ENCODE measurements at places on chromosomes 11 and 22.
A peak's percentile ranks its signal among the peaks of the same experiment; 100 is the strongest.

- DNase-seq: peak; percentile 66
These were observed at the start of gene AHNAK for GRCh38 chr11:62546244-62546928. Gene AHNAK (minus strand): TSS chr11:62546806. CDS start chr11:62536098, 10,708 bp downstream.

GRCh38 chr22:29917052-29917902 is 34.3 kb downstream of the MTMR3 start:
- no peak for DNase-seq

GRCh38 chr22:46893281-46894020 is 131.0 kb downstream of the TBC1D22A start:
- DNase-seq: no peak

- DNase-seq: peak; percentile 51
These were observed 492 bp downstream of the JHY start for GRCh38 chr11:122882857-122883645.

DNA sequence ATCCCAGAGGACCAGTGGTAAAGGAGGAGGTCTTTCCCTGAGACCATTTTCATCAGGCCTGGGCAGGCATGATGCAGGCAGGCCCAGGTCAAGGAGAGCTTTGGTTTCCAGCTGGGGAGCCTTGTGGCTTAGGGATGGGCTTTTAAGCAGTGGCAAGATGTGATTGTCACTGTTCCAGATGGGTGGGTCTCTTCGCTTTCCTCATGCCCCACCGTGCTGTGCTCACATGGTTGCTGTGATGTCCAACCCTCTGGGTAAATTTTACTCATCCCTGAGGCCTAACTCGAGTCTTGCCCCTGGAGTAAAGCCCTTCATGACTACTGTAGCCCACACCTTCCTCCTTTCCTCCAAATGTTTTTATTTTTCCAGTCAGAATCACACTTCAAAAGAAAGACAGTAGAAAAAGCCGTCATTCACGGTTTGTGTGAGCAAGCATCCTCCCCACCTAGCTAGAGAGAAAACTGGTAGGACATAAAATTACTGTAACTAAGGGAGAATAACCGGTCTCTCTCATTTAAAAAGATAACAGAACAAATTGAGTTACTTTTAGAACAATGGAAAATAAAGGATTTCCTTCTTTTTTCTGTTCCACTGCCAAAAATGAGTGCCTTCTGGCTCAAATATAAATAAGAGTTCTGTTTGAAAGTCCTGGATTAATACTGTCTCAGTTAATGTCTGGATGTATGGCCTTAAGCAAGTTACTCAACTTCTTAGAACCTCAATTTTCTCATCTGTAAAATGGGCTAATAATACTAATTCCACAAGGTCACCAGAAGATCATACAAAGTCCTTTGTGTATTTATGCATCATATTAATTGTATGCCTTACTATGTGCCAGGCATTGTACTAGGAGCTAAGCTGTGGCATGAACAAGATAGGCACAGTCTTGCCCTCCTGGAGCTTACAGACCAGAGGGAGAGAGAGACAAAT is 84.9 kb downstream of the ME3 start:
- DNase-seq: no peak

DNA sequence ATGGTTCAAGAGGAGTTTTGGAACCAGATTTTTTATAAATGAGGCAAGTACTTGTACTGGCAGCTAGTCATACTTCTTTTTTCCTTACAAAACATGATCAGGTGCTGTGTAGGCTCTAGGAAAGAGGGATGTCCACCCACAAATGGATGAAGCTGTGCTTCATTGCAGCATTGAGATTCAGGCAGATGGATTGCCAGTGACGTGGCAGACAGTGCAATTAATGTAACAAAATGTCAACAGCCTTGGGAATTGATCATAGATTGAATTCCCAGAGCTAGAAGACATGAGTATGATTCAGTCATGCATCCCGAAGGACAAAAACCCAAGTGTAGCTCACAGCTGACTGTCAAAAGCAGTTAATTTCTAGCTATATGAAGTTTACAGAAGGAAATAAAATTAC is 99.2 kb upstream of the RASSF10 start:
- no peak for DNase-seq

- peak; percentile 19 for DNase-seq
These were observed 195.9 kb downstream of the CSNK2A3 start for GRCh38 chr11:11157185-11157584.

DNA sequence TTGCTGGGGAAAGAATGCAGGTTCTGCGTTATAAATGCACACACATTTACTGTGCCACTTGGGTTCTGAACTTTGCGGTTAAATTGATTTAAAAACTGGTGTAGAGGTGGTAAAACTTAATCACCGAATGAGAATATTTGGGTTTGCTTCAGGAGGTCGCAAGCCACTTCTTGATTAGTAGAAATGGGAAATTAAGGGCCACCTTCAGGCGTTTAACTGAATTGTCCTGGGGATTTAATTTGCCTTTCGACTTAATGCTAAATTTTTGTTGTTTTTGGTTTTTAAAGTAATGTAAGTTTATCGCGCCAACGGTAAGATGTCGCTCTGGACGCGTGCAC is 459 bp upstream of the NCR3LG1 start:
- no peak for DNase-seq

GRCh38 chr11:134901542-134901941 is 489.5 kb upstream of the B3GAT1 start:
- no peak for DNase-seq

DNA sequence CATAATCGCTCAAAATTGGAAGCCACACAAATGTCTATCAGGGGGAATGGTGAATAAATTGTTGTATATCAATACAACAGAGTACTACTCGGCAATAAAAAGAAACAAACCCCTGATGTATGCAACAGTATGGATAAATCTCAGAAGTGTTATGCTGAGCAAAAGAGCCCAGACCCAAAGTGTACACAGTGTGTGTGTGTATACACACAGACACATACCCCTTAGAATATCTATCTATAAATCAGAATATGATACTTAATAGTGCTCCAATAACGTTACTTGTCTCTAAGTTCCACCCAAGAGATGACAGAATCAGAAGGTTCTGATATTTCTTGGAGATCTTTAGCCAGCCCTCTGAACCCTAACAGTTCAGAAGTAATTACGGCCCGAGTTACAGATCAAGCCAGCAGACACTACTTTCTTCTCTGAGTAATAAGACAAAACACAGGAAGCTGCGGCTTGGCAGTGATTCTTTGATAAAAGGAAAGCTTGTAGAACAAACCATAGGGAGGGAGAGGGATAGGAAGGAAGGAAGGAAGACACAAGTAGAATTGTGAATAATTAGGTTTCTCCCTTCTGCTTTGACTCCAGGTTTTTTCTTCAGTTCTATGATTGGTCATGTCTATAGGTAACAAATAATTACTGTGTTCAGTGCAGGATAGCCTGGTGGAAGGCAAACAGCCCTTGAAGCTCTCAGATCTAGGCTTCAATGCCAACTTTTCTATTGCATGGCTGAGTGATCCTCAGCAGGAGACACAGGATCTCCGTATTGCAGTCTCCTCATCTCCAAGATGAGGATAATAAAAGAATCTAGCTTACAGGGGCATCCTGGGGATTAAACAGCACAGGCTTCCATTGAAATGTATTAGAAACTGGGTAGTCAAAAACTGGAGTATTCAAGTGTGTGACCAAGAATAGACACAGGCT is 75.6 kb upstream of the TEAD1 start:
- peak; percentile 35 for DNase-seq

GRCh38 chr11:73995247-73995646 is 12.6 kb upstream of the UCP2 start:
- DNase-seq: peak; percentile 70

DNA sequence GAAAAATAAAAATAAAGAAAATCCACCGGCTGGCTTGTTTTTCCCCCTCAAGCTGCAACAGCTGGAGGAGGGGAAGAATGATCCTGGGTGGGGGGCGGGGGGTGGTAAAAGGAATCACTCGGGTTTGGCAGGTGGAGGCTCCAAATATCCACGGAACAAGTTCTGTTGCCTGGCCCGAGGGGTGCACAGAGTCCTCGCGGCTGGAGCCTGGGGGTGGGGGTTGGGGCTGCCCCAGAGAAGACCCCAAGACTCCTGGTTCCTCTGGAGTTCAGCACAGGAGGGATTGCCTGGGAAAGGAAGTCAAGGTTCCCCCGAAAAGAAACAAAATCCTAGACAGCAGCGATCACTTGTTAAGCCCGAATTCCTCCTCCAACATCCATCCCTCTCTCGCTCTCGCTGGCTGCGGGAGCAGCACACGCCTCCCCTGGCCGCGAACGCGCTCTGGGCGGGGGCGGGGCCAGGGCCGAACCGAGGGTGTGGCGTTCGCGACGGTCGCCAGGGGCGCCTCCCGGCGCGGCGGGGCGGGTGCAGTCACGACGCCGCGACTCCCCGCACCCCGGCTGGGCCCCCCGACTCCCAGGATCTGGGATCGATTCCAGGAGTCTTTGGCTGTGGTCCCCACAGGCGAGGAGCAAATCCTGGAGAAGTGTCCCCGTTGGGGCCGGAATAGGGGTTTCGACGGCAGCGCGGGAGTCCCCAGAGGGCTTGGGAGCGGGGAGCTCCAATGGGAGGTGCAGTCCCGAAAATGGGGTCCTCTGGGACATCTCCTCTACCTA is at the start of gene KCNA4:
KCNA4 (minus strand) TSS at position 443 of the 776 bp plus-strand sequence. CDS start 4,352 bp downstream, outside the sequence.
- DNase-seq: no peak

GRCh38 chr22:47396105-47396504 is 633.7 kb downstream of the TBC1D22A start:
- DNase-seq: no peak

- no peak for DNase-seq
These were observed 44.0 kb downstream of the TP53I11 start for GRCh38 chr11:44906649-44907048.

DNA sequence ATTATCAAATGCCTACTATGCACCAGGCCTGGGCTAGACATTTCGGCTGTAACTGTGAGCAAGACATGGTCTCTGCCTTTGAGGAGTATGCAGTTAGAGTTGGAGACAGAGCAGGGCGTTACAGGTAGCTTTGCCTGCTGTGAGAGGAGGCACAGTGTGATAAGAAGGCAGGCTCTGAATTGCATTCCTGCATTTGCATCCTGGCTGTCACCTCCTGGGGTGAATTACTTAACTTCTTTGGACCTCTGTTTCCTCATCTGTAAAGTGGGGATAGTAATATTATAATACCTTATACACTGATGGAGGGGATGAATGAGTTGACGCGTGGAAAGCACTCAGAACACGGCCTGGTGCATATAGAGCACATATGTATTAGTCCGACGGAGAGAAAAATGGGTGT is 118.1 kb upstream of the ARHGAP20 start:
- DNase-seq: no peak

- DNase-seq: peak; percentile 70
These were observed 3.6 kb downstream of the FIBP start for GRCh38 chr11:65884716-65885092.

DNA sequence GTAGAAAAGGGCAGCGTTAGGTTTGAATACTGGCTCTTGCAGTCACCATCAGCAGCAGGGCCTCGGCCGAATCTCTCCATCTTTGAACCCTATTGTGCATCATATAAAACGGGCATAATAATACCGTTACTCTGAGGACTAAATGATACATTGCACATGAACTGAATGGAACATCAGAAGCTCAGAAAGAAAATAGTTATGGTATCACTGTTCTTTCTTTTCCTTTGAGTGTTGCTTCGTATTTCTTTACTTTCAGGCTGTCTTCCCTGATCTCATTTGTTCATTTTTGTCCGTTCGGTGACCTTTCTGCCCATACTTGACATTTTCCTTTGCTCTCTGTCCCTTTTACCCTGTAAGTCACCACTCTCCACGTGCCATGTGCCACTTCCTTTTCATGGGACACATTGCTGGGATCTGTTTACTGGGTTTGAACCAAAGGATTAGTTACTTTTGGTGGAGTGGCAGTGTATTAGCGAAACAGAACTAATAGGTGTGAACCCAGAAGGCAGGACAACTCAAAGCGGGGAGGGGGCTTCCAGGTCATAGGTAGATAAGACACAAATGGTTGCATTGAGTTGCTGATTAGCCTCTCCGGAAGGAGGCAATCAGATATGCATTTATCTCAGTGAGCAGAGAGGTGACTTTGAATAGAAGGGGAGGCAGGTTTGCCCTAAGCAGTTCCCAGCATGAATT is 717 bp upstream of the ZNF202 start:
- no peak for DNase-seq

DNA sequence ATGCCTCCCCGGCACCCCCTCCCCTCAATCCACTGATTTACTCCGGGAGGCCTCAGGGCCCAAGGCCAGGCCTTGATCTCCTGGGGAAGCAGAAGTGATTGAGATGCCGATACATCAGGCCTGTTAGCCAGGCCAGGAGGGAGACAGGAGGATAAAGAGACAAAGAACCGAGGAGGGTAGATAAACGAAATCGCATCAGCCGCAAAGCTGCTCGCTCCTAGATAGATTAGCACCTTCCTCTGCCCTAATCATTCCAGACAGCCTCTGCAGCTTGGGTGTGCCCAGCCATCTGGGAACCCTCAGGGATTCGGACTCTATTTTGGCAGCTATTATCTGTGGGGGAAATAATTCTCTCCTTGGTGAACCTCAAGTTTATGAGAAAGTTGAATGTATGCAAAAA is 121.2 kb downstream of the ABTB2 start:
- DNase-seq: no peak

GRCh38 chr11:12749442-12749841 is 75.2 kb downstream of the TEAD1 start:
- DNase-seq: no peak

GRCh38 chr11:78338138-78338537 is 79.5 kb downstream of the GAB2 start:
- no peak for DNase-seq

DNA sequence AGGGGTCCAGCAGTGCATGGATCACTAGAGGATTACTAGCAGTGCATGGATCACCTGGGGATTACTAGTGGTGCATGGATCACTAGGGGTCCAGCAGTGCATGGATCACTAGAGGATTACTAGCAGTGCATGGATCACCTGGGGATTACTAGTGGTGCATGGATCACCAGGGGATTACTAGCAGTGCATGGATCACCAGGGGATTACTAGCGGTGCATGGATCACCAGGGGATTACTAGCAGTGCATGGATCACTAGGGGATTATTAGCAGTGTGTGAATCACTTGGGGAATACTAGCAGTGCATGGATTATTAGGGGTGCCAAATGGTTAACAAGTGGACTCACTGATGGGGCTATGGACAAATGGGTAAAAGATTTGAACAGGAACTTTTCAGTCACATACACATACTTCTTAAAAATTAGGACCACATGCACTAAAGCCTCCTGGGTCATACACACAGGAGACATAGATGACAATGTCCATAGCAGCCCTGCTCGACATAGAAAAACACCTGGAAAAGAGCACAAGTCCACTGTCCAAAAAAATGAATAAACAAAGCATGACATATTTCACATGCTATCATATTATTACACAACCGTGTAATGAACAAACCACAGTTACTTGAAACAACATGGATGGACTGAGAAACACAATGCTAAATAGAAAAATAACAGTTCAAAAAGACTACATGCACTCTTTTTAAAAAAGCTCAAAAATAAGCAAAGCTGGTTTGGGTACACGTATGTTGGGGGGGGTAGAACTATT is 109.8 kb downstream of the CD44 start:
- no peak for DNase-seq

- DNase-seq: no peak
These were observed 39.9 kb upstream of the SMIM38 start for GRCh38 chr11:69115586-69116560.

- DNase-seq: no peak
These were observed 42.1 kb downstream of the KDM2A start for GRCh38 chr11:67160872-67161783.
